HEK293T (cell line): ENCODE measurements at places on chromosomes 16 and 17.

DNA sequence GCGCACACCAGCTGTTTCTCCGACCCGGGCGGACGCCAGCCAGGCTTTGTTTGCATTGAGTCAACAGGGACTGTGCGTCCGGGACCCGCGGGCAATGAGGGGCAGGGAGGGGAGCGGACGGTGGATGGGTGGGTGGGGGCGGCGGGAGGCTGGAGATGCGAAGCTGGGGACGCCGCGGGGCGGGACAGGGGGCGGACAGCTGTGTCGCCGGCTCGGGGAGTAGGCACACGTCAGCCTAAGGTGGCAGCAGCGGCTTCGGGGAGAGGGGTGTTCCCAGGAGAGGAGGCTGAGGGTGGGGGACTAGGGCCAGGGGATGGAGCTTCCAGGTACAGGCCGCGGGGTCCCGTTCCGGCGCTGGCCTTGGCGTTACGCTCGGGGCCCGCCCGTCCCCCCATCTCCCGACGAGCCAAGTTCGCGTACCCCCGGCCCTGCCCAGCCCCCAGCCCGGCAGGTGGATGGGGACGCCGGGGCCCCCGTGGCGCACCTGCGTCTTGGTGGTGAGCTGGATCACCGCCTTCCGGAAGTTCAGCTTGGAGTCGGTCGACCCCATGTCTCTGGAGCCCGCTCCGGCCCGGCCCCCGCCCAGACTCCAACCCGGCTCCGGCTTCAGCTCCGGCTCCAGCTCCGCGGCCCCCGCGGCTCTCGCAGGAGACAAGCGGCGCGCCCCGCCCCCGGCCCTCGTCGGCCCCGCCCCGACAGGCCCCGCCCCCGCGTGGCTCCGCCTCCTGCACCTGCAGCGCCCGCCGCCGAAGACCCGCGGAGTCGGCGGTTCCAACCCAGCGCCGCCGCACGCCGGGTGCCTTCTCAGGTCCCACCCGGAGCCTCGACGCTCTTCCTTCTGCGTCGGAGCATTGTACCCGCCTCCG is at the start of gene HID1:
TSS of gene HID1 (minus strand) at position 653 of the 866 bp plus-strand sequence. CDS start at position 550, 103 bp downstream.
- DNase-seq: peak; percentile 93

GRCh38 chr17:59707149-59707970 is at the start of the genes PTRH2 and VMP1:
Gene PTRH2, minus strand, starts transcription at chr17:59707430. Its CDS starts 9,452 bp downstream, at chr17:59697978.
Gene VMP1, plus strand, starts transcription at chr17:59707654. Its CDS starts 23,793 bp downstream, at chr17:59731447.
- peak; percentile 99 for DNase-seq

GRCh38 chr17:9845306-9845705 is 19.6 kb downstream of the GLP2R start:
- DNase-seq: no peak

DNA sequence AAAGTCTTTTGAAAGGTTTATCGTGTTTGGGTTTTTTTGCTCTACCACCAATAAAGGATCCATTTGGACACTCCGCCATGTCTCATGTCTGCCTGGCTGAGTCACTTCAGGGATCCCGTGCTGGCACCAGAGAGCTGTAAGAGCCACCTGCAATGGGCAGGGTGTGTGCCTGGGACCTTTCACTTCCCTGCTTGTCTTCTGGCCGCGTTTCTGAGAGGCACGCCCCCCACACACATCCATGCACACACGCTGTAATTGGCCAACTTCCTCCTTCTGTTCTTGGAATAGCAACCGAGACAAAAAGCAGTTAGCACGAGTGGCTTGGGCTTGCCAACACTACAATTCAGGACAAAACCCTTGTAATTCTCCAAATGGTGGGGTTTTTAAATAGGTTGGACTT is 9.8 kb upstream of the SOST start:
- DNase-seq: no peak

DNA sequence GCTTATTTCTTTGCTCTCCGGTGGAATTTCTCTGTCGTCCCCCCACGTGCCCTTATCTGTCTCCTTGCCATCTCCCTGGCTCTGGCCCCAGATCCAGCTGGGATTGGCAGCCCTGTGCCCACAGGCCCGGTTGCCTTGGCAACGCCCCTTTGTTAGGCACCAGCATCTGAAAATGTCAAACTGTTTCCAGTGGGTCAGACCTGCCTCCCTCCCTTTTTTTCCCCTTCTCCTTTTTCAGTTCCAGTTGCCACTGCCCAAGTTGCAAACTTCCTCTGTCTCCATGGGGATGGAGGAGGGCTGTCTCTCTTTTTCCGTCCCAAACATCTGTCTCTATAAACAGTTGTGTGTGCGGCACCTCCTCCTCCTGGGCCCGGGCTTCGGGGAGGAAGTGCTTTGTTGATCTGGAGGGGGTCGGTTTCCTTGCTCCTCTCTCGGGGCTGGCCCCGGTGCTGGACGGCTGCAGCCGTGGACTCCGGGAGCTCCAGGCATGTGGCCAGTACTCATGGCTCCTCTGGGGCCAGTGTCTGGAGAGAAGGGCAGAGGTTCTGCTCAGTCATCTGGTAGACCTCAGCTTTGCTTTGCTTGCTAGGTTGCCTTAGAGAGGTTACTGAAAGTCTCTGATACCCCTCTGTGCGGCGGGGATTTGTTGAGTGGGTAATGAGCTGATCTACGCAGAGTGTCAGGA is 35.3 kb downstream of the SOCS3 start:
- no peak for DNase-seq

GRCh38 chr16:82681592-82681991 is 54.8 kb downstream of the CDH13 start:
- no peak for DNase-seq

GRCh38 chr16:73306901-73307413 is 259.0 kb upstream of the ZFHX3 start:
- DNase-seq: no peak

GRCh38 chr17:59812139-59812538 is 80.6 kb downstream of the TUBD1 start:
- DNase-seq: no peak

DNA sequence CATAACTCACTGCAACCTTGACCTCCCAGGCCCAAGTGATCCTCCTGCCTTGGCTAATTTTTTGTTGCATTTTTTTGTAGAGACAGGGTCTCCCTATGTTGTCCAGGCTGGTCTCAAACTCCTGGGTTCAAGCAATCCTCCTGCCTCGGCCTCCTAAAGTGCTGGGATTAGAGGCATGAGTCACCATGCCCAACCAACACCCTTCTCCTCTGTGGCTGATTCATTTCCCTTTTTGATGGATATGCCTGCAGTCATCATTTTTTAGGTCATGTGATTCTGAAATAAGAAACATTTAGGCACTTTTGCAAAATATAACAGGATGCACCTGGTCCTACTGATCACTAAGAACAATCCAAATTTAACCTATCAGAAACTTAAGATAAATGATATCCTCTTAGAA is 44.0 kb upstream of the YPEL2 start:
- no peak for DNase-seq

GRCh38 chr17:64941761-64942160 is 22.5 kb upstream of the LRRC37A3 start:
- DNase-seq: no peak

DNA sequence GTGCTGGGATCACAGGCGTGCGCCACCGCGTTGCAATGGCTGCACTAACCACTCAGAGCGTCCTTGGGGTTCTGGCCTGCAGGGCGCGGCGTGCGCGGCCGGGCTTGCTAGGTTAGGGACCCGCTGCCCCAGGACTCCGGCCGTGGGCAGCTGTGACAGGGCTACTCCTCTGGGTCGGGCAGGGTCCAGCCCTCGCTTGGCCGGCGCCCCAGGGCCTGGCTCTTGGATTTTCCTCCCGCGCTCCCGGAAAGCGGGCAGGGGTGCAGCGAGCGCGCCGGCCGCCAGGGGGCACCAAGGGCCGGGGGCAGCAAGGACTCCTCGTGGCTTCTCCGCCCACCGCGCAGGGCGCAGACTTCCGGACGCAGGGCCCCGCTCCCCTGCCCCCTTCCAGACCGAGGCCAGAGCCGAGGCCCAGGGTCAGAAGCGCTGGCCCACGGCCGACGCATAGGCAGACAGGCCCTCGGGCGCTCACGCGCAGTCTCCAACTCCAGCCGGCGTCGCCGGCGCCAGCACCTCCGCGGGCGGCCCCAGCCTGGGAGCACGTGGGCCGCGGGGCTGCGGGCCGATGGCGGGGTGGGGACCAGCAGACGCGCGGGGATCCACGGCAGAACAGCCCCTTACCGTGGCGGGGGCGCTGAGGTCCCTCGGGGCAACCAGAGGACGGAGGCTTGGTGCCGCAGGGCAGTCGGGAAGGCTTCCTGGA is 355 bp downstream of the TLE7 start:
- no peak for DNase-seq

- no peak for DNase-seq
Measured at GRCh38 chr16:283033-283805, at the start of gene PDIA2. Gene PDIA2, plus strand, starts transcription at chr16:283164. Its CDS starts 6 bp downstream, at chr16:283170.

DNA sequence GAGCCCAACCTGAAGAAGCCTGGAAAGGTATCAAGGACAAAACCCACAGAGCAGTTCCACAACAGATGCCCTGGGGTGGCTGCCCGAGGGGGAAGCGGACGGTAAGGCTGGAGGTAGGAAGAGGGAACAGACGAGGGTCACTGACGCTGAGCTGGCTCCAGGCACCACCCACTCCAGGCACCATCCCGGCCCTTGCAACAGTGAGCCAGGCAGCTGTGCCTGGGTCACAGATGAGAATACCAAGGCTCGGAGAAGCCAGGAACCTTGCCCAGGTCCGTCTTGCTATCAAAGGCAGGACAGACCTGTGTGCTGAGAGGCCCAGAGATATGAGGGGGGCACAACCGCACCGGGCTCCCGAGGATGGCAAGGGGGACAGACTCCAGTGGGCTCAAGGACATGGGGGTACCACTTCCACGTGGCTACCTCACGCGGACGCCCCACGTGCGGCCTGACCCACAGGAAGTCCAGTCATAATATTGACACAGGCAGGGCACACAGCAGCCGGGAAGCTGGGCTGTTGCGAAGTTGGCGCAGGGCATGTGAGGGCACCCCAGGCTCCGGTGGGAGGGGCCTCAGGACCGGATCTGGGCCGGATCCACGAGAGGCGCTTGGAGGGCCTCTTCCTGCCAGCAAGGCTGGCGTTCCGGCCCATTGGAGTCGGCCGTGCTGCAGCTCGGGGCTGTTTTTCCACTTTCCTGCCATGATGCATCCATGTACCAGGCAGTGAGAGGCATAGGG is 29.9 kb downstream of the PEMT start:
- DNase-seq: no peak

DNA sequence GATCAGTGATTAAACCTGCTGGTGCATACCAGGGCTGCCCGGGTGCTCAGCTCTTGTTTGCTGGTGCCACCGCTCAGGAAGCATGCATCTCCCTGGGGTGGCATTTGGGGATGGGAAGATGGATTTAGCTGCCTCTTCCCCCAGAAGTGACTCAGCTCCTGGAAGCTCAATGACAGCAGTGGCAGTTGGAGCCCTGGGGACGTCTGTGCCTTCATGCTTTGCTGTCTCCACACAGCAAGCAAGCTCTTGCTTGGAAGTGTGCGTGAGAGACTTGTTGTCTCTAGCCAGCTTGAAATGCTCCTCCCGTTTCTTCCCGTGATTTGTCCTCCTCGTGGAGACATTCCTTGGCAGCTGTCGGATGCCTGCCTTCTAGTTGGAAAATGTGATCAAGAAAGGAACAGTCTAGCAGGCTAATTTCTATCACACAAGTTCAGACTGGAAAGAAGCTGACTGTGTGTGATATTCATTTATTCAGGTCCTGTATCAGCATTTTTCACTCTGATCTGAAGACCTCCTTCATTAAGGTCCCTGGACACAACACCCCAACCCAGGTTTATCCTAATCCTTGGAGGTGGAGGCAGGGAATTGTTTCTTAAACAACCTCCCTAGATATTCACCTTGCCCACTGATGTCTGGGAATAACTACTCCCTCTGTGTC is 73.0 kb downstream of the BMERB1 start:
- no peak for DNase-seq

GRCh38 chr16:74729783-74730683 is 29.4 kb upstream of the MLKL start:
- DNase-seq: no peak
